RPMI8226 (cell line): ENCODE measurements at places on chromosomes 5 and 9.

- DNase-seq = no peak
Measured at GRCh38 chr5:40972434-40972833, 63.1 kb downstream of the C7 start.

DNA sequence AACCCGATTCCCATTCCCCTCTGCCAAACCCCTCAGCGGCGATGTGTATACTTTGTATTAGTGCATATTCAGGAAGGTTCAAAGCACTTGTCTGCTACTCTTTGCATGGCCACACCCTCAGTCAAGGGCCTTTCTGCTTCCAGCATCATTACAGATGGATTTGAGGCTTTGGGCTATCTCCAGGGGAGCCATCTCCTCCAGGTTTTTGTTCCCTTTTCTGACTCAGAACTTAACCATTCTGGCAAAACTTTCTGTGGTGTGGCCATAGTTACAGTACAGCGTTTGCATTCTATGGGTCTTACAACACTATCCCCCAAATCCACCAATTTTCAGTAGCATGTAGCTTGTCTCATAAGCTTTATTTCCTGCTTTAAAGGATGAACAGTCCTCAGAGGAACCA lies 36.0 kb upstream of the SVEP1 start:
- DNase-seq = no peak

GRCh38 chr5:179900711-179901110 lies 7.0 kb downstream of the TBC1D9B start:
- no peak for DNase-seq

GRCh38 chr5:159913048-159913447 lies 3.2 kb upstream of the ADRA1B start:
- DNase-seq = no peak

DNA sequence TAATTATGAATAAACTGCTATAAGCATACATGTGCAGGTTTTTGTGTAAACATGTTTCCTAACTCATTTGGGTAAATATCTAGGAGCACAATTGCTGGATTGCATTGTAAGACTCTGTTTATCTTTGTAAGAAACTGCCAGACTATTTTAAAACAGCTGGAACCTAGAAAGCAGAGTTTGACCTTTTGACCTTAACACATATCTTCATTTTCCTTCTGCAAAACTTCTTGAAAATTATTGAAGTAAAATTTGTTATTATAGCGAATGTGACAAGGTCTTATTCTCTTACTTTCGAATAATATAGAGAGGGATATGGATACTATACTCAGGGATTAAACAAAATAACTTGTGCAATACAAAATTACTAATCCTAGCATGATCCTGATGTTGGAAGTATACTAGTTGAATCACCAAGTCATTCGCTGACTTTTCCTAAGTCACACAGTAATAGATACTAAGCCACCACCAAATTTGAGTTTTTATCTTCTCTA lies 3.2 kb upstream of the ANXA1 start:
- DNase-seq = no peak

DNA sequence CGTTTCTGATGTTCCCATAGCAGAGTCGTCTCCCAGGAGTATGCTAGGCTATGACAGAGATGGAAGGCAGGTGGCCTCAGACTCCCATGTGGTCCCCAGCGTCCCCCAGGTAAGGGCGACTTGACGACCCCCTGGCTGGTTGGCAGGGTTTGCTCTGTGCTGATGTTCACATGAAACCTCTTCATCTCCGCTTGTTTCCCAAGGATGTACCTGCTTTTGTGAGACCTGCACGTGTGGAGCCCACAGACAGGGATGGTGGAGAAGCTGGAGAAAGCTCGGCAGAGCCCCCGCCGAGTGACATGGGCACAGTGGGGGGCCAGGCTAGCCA lies 108.3 kb downstream of the WNK2 start:
- DNase-seq = no peak

GRCh38 chr9:109769250-109769649 lies 10.7 kb upstream of the PALM2AKAP2 start:
- no peak for DNase-seq
